ENCODE measurements at places on chromosomes 2 and 18.

DNA sequence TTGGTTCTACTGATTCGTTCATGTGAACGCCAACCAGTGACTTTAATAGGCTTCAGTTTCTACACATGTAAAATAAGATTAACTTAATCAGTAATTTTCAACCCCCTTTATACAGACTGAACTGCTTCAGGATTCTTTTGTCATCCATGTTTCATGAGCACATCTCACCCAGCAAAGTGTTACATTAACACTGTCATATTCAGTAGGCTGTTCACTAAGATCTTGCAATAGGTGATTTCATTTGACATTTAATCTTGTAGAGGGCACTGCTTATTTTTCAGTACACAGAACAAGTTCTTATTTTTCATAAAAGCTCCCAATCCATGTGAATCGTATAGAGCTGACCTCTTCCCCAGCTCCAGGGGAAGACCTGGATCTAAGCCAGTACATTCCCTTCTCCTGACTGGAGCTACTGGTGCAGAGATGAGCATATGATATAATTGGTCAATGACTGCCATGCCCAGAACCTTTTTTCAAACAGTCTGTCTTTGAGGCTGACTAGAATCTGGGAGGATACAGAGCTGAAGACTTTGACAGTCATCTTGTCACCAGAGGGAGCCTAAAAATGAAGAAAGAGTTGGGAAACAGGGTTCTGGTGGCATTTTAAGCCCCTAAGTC is 72.2 kb upstream of the CHRNA1 start:
- no peak for DNase-seq

- no peak for DNase-seq
These were observed 96.6 kb downstream of the SOCS6 start for GRCh38 chr18:70385474-70385873.

DNA sequence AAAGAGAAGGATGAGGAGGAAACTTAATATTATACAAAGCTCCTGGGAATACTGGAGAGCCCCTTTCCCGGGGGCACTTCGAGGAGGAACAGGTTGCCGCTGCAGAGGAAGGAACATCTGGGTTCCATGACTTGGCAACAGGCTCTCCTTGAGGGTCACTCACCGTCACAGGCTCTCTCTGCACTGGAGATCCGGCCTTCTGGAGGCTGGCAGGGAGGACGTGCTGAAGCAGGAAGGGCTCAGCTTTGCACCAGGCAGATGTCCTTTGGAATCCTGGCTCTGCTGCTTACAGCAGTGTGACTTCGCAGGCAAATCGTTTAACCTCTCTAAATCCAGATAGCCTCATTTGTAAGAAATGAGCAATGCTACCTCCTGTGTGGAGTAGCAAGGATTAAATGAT is 2.9 kb upstream of the DPYSL5 start:
- no peak for DNase-seq

- no peak for DNase-seq
These were observed 116.5 kb downstream of the DOCK10 start for GRCh38 chr2:224925810-224926100.

DNA sequence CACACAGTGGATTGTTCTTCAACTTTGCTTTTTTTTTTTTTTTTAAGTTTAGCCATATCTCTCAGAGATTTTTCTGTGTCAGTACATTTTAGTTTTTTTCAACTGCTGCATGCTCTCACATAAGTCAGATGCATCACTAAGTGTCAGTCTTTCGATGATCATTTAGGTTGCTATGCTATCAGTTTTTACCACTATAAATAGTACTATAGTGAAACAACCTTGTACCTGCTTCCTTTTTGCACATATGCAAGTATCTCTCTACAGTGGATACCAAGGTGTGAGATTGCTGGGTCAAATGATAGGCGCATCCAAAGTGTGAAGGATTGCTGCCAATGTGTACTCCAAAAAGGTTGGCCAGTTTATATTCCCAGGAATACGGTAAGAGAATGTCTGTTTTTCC is 33.5 kb upstream of the MAP4K3 start:
- DNase-seq: no peak

DNA sequence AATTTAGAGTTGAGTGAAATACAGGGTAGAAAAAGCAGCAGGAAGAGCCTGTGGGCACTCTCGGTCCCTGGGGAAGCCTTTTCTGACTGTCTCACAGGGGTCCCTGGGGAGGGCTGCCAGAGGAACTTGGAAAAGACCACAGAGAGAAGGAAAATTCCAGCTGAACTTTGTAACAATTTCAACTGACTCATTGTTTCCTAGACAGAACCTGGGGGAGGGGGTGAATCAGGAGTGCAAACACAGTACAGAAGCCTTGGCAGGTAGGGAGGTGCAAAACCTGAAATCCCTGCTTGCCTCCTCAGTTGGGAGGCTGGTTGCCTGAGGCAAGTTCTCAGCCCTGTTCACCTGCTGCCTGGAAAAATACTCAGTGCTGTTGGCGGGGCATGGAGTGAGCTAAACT is 106.8 kb downstream of the GRB14 start:
- DNase-seq: no peak
